ENCODE measurements at places on chromosomes 13 and 19. TPM values are rescaled to one million over a fixed set of nuclear protein-coding genes. Genes with fewer than 3 reads are reported as not detected.

Gene CEACAM4
- total RNA-seq, result not detected

Gene SLC10A2
- total RNA-seq, result not detected

Gene PRKD2
- total RNA-seq, result 79.8 TPM

Gene NRTN
- total RNA-seq, result 0.87 TPM

Gene SERP2
- total RNA-seq, result 0.25 TPM

Gene ICAM5
- 3.5 TPM for total RNA-seq

Gene ANGPTL8
- total RNA-seq, result not detected

Gene UPF3A
- 45.9 TPM for total RNA-seq

- no peaks in the 10 kb centered on the region for H3K36me3 ChIP-seq
- H3K27ac ChIP-seq, result no peak overlapping the region
- H3K4me3 ChIP-seq, result no peak overlapping the region
- peak; percentile 31 for DNase-seq
- H3K27me3 ChIP-seq, result peaks cover 22% of the 10 kb centered on the region
Measured at GRCh38 chr19:39671739-39672363, 16.1 kb downstream of the LGALS16 start.

GRCh38 chr13:48398450-48399095, 14.3 kb downstream of the LPAR6 start:
- H3K27me3 ChIP-seq, result no peaks in the 10 kb centered on the region
- no peak for DNase-seq

DNA sequence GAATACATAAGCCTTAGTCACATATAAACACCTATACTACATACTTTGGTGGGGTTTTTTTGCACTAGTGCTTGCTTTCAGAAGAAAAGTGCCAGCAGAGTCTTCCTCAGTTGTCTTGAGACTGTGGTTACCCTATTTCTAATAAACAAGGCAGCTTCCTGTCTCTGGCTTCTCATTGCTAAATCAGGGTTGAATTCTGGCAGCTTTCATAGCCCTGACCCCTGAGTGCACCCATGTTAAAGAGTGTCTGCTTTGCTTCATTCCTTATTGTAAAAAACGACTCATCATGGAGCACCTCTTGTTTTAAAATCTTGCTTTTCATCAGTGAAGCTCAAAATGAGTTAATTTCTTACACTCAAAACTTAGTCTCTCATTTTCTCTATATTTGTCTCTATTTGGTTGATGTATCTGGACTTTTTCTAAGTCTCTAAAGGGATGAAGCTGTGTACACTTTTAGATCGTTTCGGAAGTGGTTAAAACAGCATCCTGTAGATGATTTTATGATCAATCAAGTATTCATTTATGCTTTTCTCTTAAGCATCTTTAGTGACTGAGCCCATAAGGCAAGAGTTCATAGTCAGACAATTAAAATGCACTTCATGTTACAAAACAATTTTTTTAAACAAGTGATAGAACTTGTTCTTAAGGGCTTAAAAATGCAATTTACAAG, 72.1 kb downstream of the KLF12 start:
- DNase-seq, result no peak
- H3K36me3 ChIP-seq, result peaks cover 40% of the 10 kb centered on the region
- peak overlapping the region; percentile 93 for H3K27ac ChIP-seq
- H3K4me3 ChIP-seq, result peak overlapping the region; percentile 79

- no peak for DNase-seq
- H3K4me1 ChIP-seq, result peaks cover 26% of the 10 kb centered on the region
- peaks cover 30% of the 10 kb centered on the region for H3K27me3 ChIP-seq
- H3K36me3 ChIP-seq, result no peaks in the 10 kb centered on the region
Measured at GRCh38 chr13:73231471-73231870, 172.7 kb downstream of the KLF5 start.

- H3K36me3 ChIP-seq, result no peaks in the 10 kb centered on the region
- no peak overlapping the region for H3K27ac ChIP-seq
- no peaks in the 10 kb centered on the region for H3K27me3 ChIP-seq
- no peak for DNase-seq
Measured at GRCh38 chr19:6313398-6313969, 19.9 kb downstream of the ACER1 start.

GRCh38 chr19:18253716-18254115, 20.5 kb downstream of the IQCN start:
- no peak overlapping the region for H3K4me3 ChIP-seq
- no peak overlapping the region for H3K27ac ChIP-seq
- H3K27me3 ChIP-seq, result peaks cover 22% of the 10 kb centered on the region
- no peaks in the 10 kb centered on the region for H3K4me1 ChIP-seq

GRCh38 chr13:97261254-97262005, 39.3 kb downstream of the MBNL2 start:
- DNase-seq, result no peak
- no peak overlapping the region for H3K4me3 ChIP-seq
- peak overlapping the region; percentile 54 for H3K27ac ChIP-seq

DNA sequence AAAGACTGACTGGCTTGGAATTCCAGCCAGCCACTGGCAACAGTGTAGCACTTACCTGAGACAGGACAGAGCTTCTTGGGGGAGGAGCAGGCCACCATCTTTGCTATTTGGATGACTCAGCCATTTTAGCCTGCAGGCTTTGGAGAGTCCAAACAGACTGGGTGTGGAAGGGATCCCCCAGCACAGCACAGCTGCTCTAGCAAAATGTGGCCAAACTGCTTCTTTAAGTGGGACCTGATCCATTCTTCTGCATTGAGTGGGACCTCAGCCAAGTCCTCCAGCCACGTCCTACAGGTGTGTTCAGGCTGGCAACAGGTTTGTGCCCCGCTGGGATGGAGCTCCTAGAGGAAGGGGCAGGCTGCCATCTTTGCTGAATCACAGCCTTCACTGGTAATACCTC, 80.0 kb downstream of the NDFIP2 start:
- no peaks in the 10 kb centered on the region for H3K27me3 ChIP-seq
- no peak for DNase-seq
- H3K4me3 ChIP-seq, result no peak overlapping the region
- no peaks in the 10 kb centered on the region for H3K4me1 ChIP-seq
- no peak overlapping the region for H3K27ac ChIP-seq
- H3K36me3 ChIP-seq, result peaks cover 61% of the 10 kb centered on the region

DNA sequence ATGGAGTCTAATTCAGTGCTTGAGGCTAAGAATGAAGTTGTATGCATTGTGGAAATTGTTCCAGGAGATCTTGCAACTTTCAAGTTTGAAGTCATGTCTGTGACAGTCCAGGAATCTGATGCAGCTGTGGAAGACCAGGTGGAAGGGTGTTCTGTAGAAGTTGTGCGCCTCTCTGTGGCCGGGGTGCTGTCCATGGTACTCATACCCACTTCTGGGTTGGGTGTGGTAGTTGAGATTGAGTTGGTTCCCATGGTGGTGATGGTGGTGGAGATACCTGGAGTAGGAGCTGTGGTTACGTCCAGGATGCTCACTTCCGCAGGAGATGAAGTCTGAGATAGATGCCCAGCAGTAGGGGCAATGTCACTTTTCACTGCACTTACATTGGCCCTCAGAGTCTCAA, 44.3 kb downstream of the MUC16 start:
- H3K36me3 ChIP-seq, result no peaks in the 10 kb centered on the region
- no peak overlapping the region for H3K4me3 ChIP-seq
- H3K27me3 ChIP-seq, result no peaks in the 10 kb centered on the region
- no peak overlapping the region for H3K27ac ChIP-seq

DNA sequence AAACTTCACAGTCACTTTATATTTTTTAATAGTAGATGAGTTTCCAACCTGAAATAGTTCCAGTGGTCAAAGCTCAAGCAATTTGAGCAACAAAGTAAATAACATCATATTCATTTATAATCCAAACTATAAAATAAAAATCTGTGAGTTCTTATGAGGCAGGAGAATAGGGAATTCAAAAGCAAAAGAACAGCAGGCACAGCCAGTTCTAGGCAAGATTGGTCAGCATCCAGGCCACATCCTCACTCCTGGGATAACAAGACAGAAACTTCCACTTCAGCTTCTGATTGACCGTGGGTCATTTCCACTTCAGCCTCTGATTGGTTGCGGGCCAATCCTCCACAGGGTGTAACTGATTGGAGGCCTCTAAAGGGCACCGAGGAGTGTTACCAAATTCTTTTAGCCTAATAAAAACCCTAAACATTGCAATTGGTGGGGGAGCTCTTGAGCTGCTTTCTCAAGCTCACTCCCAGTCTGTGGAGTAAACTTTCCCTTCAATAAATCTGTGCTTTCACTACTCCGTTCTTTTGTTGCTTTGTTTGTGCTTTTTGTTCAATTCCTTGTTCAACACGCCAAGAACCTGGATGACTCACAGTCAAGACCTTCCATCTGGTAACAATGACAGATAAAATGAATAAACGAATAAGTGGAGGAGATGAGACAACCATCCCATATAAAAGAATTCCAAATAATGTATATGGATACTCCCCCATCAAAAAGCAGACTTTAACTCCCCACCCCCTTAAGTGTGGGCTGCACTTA, 42.6 kb upstream of the AMER2 start:
- no peak overlapping the region for H3K4me3 ChIP-seq
- H3K27me3 ChIP-seq, result peaks cover 5% of the 10 kb centered on the region
- H3K27ac ChIP-seq, result no peak overlapping the region
- H3K36me3 ChIP-seq, result no peaks in the 10 kb centered on the region
- no peaks in the 10 kb centered on the region for H3K4me1 ChIP-seq

DNA sequence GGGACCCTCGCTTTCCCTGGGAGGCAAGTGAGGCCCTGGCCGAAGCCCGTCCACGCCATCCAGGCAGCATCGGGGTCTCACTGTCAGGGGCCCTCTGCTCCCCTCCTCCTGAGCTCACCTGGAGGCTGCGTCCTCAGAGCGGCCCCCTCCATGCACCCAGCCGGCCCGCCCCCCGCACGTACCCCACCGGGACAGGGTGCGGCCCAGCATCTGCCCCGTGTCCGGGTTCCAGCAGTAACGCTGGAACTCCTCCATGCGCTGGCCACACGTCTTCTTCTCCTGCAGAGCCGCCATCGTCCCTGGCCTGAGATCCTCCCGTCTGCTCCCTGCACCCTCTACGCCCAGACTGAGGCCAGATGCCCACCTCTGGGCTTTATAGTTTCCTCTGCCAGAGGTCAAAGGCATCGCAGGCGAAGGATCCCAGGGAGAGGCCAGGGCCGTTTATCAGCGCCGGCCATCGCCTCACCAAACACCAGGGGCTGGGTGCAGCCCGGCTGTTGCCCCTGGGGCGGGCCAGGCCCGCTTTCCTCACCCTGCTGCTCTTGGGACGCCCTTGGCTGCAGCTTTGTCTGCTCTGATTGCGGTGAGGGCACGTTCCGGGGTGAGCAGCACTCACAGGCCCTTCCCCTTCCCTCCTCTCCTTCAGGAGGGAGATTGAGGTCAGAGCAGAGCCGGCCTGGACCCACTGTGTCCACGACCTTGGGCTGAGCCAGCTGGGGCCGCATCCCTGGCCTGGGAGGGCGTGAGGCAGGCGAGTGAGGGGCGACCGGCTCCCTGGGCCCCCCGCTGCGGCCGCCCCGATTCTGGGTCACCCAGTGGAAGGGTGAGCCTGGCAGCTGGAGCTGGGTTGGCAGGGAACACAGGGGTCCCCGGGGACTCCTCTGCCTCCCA, at the start of gene ATP4B:
Gene ATP4B (minus strand): TSS at position 348 of the 891 bp plus-strand sequence. CDS start 54 bp downstream, at position 294.
- no peak within 1 kb of the TSS for H3K4me3 ChIP-seq
- no peak for DNase-seq
- peaks cover 2% of the 10 kb centered on the region for H3K4me1 ChIP-seq
- no peak within 1 kb of the TSS for H3K27ac ChIP-seq
- H3K27me3 ChIP-seq, result no peaks in the 10 kb centered on the region
- no peaks in the 10 kb centered on the region for H3K36me3 ChIP-seq

DNA sequence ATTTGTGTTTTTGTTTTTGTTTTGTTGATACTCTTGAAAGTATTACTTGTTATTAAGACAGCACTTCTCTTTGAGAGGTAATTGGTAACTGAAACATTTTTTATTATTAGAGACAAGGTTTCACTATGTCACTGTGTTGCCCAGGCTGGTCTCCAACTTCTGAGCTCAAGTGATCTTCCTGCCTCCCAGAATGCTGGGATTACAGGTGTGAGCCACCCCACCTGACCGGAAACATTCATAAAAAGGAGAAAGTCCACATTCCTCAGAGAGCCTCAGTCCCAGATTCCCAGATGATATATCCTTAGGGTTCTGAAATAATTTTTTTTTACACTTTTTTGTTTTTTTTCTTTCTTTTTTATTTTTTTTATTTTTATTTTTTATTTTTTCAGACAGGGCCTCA, 2.7 kb downstream of the CARM1 start:
- H3K36me3 ChIP-seq, result peaks cover 11% of the 10 kb centered on the region
- H3K27me3 ChIP-seq, result no peaks in the 10 kb centered on the region
- H3K4me1 ChIP-seq, result peaks cover 31% of the 10 kb centered on the region
- peak overlapping the region; percentile 49 for H3K4me3 ChIP-seq

DNA sequence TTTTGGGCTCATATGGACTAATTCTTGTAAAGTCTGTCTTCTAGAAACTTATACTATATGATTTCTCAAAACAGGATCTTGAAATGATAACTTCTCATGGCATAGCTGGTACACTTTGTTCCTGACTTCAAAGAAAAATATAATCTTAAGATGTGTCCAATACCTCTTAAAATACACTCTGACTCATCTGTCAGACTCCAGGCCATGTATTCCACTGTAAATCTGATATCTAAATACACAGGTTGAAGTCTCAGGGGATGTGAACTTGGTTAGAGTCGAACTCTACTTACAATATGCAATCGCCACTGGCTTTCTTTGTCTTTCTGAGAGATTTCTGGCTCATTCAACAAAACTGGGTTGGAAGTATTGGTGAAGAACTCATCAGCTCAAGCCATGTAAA, 99.8 kb downstream of the LACC1 start:
- no peaks in the 10 kb centered on the region for H3K4me1 ChIP-seq
- H3K27me3 ChIP-seq, result no peaks in the 10 kb centered on the region
- no peak overlapping the region for H3K4me3 ChIP-seq
- H3K36me3 ChIP-seq, result no peaks in the 10 kb centered on the region
- no peak overlapping the region for H3K27ac ChIP-seq

All from activated T-helper 2 cell treated with anti-CD3 and anti-CD28 coated beads, Interferon-gamma antibody, Interleukin-2, Interleukin-4, amounts not matched to agents 10 μg/mL and 5 μg/mL and 100 μg/mL, durations not matched to agents 14 hours and 24 hours and 36 hours (primary cell).